Kasumi-1 (cell line): ENCODE measurements at places on chromosomes 3 and 15.

DNA sequence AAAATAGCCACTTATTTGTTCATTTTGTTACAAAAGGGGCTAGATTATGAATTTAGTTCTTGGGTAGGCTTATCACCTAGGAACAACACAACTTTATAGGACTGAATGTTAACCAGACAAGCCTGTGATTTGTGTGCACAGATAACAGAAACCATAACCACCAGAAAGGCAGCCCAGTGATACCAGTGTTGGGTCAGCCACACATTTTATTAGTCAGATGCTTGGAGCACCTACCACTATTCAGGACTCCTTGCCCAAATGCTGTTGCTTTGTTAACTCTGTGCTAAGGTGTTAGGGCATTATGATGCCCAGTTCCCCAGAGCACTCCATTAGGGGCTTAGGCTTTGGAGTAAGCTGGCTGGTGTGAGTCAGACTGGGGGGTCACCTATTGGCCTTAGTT lies 22.5 kb downstream of the PLCL2 start:
- DNase-seq: no peak

DNA sequence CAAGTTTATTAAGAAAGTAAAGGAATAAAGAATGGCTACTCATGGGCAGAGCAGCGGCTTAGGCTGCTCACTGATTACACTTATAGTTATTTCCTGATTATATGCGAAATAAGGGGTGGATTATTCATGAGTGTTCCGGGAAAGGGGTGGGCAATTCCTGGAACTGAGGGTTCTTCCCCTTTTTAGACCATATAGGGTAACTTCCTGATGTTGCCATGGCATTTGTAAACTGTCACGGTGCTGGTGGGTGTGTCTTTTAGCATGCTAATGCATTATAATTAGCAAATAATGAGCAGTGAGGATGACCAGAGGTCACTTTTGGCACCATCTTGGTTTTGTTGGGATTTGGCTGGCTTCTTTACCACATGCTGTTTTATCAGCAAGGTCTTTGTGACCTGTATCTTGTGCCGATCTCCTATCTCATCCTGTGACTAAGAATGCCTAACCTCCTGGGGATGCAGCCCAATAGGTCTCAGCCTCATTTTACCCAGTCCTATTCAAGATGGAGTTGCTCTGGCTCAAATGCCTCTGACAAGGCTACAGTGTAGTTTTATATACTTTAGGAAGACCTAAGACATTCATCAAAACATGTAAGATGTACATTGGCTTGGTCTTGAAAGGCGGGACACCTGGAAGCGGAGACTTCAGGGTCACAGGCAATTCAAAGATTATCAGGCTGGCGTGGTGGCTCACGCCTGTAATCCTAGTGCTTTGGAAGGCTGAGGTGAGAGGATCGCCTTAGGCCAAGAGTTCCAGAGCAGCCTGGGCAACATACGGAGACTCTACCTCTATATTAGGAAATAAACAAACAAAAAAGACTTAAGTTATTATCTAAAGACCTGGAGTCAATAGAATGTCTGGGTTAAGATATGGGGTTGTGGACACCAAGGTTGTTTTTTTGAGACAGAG lies 3.2 kb upstream of the BLOC1S6 start:
- DNase-seq: no peak

- DNase-seq: no peak
Measured at GRCh38 chr15:71133747-71134472, 18.6 kb downstream of the THSD4 start.

DNA sequence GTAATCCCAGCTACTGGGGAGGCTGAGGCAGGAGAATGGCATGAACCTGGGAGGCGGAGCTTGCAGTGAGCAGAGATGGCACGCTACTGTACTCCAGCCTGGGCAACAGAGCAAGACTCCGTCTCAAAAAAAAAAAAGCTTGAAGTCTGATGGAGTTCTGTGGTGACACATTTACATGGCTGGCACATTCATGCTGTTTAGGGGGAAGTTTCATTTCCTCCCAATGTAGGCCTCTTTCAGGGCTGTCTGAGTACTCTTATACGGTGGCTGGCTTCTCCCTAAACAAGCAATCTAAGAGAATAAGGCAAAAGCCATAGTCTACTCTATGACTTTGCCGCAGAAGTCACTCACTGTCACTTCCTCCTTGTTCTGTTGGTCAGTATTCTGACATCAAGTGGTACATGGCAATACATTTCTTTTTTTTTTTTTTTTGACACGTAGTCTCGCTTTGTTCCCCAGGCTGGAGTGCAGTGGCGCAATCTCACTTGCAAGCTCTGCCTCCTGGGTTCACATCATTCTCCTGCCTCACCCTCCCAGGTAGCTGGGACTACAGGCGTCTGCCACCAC lies 41.2 kb downstream of the OIP5 start:
- DNase-seq: no peak

GRCh38 chr3:53065841-53066480 lies 20.1 kb upstream of the SFMBT1 start:
- no peak for DNase-seq

GRCh38 chr15:27582726-27583410 lies 516.2 kb downstream of the OCA2 start:
- DNase-seq: no peak

- DNase-seq: no peak
Measured at GRCh38 chr15:51224428-51224827, 114.0 kb downstream of the CYP19A1 start.

- DNase-seq: no peak
Measured at GRCh38 chr3:178480795-178481194, 55.4 kb upstream of the KCNMB2 start.

DNA sequence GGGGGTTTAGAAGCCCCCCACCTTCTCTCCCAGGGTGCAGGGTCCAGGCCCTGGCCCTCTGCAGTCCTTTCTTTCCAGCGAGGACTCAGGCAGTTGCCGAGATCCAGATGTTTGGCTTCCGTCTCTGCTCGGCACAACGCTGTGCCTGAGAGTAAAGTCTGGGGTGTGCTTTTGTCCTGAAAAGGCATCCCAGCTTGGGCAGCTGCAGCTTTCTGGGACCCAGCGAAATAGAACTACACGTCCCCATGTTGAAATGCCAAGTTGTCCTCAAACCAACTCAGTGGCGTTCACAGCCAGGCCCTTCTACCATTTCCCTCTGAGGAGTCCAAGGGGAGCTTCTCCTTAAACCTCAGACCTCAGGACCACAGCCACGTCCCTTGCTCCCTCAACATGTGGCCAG lies 23.1 kb downstream of the FGD5 start:
- no peak for DNase-seq

DNA sequence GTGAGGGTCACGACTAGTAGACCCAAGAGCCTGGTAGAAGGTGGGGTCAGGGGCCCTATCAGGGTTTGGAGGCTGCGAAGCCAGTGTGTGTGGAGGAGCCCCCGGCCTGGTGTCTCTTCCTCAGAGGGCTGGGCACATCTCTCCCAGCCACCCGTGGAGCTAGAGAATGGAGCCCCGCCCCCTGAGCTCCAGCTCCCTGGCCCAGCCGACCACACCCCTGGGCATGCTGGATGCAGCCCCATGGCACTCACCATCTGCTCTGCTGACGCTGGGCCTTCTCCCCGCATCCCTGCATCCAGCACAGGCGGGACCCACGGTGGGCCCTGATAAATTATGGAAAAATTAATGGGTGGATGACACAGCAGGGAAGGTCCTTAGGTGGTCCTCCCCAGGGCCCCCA lies 17.5 kb downstream of the ANKRD63 start:
- no peak for DNase-seq

DNA sequence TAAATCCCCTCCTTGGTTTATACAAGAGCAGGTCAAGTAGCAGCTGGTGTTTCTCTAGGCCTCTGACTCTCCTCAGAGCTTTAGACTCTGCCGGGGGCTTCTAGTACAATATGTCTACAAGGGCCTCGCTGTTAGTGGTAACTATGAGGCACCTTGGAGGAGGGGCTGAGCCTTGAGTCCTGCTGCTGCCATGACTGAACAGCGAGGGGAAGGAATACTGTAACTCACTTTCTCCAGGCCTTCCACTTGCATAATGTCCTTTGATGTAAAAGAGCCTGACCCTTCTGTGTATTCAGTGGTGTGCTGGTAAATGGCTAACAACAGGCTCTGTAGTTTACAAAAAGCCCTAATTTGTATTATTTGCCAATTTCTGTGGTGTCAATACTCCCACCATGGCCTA lies 27.8 kb downstream of the DRD3 start:
- no peak for DNase-seq

DNA sequence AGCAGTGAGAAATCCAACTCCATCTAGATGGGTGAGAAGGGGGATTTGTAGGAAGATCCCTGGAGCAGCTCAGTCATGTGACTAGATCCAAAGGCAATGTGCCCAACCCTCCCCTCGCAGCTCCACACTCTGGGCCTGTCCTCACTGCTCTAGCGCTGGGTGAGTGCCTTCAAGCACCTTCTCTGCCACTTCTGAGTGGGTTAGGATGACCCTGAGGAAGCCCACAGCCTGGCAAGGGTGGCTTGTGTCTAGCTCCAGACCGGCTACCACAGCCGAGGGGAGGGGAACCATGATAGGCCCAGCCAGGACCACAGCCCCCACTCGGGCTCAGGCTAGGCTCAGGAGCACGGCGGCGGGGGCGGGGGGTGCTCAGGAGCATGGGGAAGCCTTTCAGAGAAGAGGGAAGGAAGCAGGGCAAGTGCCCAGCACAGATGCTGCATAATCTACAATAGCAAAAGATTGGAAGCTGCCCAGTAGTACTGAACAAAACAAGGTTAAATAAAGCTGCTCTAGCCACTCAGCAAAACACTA lies 1.7 kb downstream of the SPATA12 start:
- DNase-seq: peak; percentile 21

DNA sequence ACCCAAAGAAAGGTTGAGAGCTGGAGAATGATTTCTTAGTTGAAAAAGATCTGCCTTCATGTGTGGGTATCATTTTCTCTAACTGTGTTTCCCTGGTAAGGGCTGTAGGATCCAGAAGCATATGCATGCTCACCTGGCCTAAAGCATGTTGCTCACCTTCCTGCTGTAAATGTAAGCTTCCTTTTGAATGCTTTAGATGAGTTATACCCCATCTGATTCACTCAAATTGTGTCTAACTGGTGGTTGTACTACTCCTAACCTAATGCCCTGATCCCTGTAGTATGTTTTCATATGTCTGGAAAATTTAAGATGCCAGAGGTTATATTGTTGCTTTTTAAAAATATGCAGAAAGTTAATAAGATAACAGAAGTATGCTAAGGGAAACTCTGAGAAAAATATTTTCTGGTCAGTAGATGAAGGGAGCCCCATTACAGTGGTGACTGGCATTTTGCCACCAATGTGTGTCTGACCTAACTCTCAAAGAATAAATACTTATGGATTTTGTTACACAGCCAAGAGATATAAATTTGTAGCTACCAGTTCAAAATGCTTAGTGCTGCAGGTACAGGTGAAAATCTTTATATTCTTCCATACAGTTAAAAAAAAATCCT lies 7.7 kb downstream of the FILIP1L start:
- DNase-seq: no peak

GRCh38 chr15:88630141-88630721 lies 8.6 kb upstream of the ISG20 start:
- DNase-seq: no peak

- no peak for DNase-seq
Measured at GRCh38 chr3:153547970-153548369, 385.9 kb downstream of the RAP2B start.

- no peak for DNase-seq
Measured at GRCh38 chr15:55003965-55004873, 192.5 kb downstream of the RSL24D1 start.

GRCh38 chr3:102053375-102053989 lies 204.2 kb downstream of the NFKBIZ start:
- no peak for DNase-seq

DNA sequence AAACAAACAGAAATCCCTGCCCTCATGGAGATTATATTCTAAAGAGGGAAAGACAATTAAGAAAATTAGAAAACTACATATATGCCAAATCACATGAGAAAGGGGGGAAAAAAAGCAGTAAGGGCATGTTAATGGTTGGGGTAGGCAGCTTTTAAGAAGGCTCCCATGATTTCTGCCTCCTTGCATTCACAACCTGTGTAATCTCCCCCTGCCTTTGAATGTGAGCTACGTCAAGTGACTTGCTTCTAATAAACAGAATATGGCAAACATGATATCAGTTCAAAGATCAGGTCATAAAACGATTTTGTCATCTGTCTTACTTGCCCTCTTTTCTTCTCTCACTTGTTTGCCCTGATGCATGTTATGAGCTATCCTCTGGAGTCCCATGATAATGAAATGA lies 673.6 kb upstream of the ADAMTS9 start:
- DNase-seq: no peak

- DNase-seq: no peak
Measured at GRCh38 chr3:147312786-147313280, 93.5 kb downstream of the ZIC4 start.

GRCh38 chr15:60004846-60005351 lies 788 bp downstream of the FOXB1 start:
- DNase-seq: no peak

- no peak for DNase-seq
Measured at GRCh38 chr3:139470199-139470598, 6.1 kb downstream of the RBP2 start.

DNA sequence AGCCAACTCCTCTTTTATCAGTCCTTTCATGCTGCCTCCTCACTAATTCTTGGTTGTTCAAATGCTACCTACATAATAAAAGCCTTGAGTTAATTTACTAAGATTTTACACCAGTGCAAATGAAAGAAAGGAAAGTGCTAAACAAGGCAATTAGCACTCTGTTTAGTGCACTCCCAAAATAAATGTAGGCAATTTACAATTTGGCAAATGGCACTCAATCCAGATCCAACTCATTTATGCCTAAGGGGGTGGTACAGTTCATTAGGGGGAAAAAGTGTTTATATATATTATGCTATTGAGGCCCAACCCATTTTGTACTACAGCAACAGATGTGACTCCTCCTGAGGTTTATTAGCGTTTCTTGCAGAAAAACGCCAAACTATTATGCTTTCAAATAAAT lies 370.1 kb downstream of the NR2F2 start:
- no peak for DNase-seq

DNA sequence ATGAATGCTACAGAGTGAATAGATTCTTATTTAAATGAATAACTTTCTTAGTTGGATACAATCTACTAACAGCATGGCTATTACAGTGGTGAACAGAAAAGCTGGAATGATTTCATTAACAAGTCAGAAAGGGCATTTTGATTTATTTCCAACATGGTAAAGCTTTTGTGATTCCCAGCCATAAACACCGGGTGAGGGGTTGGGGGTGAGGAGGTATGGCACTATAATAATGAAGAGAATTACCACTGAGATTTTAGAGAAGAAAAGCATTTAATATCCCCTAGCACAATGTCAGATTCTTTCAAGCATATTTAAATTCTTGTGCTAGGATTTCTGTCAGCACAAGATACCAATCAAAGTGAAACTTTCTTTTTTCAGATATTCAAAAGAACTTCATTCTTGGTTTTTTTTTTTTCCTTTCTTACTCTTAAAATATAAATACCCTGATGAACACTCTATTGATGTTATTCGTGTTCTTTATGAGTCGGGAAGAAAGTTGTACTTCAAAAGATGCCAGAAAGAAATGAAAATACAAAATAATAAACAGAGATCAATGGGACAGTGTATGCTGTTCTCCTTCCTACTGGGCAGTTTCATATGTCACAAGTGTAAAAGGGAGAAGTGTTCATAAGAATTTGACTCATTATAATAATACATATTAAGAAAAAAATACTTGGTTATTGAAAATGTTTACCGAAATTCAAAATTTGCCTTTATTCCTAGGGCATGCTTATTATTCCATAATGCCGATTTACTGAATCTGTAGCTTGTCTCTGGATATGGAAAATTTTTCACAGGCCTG lies 522.8 kb downstream of the CADM2 start:
- no peak for DNase-seq
